Muscle of arm (tissue), 14 donors: ENCODE measurements at places on chromosomes 3 and 15.

- peak; percentile 36 for DNase-seq
Observed at GRCh38 chr15:31974855-31975829, 55.2 kb upstream of the CHRNA7 start.

- no peak for DNase-seq
Observed at GRCh38 chr15:44780608-44781007, 44.3 kb downstream of the TRIM69 start.

- DNase-seq, result no peak
Observed at GRCh38 chr15:22933641-22934061, 46.5 kb downstream of the CYFIP1 start.

DNA sequence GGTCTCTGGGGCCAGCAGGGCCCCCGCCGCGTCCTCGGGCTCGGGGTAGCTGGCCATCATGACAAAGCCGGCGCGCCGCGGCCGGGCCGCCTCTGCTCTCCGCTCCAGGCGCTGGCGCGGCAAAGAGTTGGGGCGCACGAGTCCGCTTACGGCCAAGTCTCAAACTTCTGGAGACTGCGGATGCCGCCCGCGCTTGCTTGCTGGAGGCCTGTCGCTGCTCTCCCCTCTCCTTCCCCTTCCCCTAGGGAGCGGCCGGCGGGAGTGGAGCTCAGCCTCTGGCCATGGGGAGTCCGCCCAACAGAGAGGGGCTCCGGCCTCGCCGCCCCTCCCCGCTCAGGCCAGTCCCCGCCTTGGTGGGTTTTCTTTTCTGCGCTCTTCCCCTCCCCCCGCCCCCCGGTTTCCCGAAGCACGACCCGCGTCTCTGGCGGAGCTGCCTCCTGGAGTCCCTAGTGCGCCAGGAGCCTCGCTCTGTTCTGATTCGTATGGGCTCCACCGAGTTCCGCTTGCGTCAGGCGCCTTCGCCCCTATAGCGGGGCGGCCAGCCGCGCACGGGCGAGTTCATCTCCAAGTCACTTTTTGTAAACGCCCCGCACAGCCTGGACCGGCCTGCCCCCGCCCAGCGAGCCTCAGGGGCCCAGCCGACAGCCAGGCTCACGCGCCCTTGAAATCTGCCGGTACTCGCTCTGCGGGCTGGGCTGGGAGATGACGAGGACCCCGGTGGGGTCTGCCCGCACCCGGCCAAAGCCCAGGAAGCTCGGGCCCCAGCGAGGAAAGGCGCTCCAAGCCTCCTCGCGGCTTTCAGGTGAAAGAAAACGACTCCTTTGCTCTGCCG lies at the start of the genes FOXL2 and FOXL2NB:
Gene FOXL2 (minus strand): TSS at position 475 of the 832 bp plus-strand sequence. CDS start 415 bp downstream, at position 60.
Gene FOXL2NB (plus strand): TSS at position 555 of the 832 bp plus-strand sequence. CDS start 148 bp downstream, at position 703.
- no peak for DNase-seq

GRCh38 chr15:96052572-96053030 lies 277.9 kb upstream of the NR2F2 start:
- DNase-seq, result no peak

GRCh38 chr15:50113187-50113505 lies 5.9 kb downstream of the ATP8B4 start:
- no peak for DNase-seq
